Germinal center (tissue), 1 donor: ENCODE measurements at places on chromosomes 5 and 9.
A peak's percentile ranks its signal among the peaks of the same experiment; 100 is the strongest.

- no peak for DNase-seq
Measured at GRCh38 chr5:24616566-24616965, 28.2 kb downstream of the CDH10 start.

DNA sequence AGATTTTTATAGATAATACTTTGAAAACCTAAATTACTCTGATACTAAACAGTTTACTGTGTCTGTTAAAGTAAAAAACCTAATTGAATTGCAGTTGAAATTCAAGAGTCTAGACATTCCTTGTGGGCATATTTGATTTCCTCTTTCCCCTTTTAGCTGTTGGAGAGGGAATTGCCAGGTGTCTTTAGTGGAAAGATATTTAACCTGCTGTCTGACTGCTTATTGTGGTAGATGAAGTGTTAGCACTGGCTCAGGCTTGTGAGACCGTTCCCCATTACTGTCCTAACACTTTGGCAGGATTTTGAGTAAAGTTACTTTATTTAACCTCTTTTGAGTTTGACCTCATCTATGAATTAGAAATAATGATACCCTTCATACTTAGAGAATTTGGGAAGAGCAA is 16.4 kb downstream of the MAP3K1 start:
- no peak for DNase-seq

DNA sequence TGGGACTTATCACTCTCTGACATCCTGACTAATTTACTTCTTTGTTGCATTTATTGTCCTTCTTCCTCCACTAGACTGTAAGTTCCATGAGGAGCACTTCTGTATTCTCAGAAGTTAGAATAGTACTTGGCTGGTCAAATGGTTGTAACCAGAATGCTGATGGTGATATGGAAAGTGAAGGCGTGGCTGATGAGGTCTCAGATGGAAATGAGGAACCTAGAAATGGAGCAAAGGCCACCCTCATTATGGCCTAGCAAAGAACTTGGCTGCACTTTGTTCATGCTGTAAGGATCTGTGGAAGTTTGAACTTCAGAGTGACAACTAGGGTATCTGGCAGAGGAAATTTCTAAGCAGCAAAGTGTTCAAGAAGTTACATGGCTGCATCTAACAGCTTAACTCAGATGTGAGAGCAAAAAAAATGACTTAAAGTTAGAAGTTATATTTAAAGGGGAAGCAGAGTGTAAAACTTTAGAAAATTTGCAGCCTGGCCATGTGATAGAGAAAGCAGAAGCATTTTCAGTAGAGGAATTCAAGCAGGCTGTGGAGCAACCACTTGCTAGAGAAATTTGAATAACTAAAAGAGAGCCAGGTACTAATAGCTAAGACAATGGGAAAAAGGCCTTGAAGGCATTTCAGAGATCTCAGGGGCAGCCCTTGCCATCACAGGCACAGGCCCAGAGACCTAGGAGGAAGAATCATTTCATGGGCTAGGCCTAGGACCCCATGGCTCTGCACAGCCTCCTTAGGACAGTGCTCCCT is 14.9 kb upstream of the SLC22A5 start:
- DNase-seq: no peak

GRCh38 chr9:84325347-84325973 is 15.1 kb downstream of the SLC28A3 start:
- DNase-seq: no peak

DNA sequence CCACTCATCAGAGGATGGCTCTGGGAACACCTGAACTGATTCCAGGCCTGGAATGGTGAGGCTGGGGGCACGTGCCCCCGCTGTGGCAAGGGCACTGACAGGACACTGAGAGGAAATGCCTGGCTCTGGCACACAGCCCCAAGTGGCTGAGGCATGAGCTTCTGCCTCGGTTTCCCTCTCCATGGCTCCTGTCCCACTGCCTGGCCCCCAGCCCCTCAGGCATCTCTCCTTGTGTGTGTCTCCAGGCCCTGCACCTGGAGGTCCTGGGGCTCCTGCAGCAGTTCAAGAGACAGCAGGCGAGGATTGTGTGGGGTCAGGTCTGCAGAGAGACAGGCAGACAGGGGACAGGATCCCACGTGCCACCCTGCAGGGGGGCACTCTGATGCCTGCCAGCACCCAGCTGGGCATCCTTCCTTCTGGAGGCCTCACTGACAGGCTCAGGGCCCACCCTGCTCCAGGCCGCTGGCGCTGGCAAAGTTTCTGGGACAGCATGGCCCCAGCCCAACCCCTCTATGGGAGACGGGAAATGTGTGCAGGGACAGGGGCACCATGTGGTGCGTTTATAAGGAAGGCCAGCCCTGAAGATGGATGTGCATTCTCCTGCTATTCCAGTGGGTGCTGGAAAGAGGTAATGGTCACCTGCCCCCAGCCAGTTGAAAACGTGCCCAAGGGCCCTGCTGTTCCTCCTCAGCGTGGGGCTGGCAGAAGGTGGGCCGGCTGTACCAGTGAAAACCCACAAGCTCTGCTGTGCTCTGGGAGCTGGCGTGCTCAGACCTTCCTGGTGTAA is 66.0 kb downstream of the RASGEF1C start:
- no peak for DNase-seq

- DNase-seq: peak; percentile 54
Measured at GRCh38 chr9:36748322-36748899, 175.7 kb downstream of the MELK start.

- no peak for DNase-seq
Measured at GRCh38 chr5:124895236-124895635, 148.8 kb upstream of the ZNF608 start.

- no peak for DNase-seq
Measured at GRCh38 chr9:114116126-114116747, 17.1 kb upstream of the KIF12 start.

DNA sequence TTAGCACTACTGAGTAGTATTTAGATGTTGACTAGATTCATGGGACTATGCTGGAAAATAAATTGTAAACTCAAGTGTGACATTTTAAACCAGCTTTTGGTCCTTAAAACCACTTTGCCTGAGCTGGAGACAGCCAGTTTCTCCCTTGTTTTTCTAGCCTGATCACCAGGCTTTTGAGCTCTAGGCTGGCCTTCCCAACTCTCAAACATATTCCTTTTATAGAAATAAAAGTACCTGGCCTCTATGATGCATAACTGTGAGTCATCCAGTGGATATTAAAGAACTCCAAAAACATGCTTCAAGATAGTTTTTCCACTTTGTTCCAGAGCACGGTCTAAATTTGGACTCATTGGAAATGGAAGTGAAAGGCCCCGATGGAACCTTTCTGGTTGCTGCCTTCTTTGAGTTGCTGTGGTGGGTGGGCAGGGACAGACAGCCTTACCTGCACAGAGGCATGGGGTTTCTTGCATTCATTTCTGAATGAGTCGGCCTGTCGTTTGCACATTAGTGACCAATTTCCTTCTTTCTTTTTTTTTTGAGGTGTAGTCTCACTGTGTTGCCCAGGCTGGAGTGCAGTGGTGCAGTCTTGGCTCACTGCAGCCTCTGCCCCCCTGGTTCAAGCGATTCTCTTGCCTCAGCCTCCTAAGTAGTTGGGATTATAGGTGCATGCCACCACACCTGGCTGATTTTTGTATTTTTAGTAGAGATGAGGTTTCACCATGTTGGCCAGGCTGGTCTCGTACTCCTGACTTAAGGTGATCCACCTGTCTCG is 43.1 kb downstream of the TRIO start:
- no peak for DNase-seq

GRCh38 chr9:108761655-108762347 is 94.0 kb downstream of the ACTL7B start:
- DNase-seq: peak; percentile 66

- DNase-seq: no peak
Measured at GRCh38 chr9:79673614-79674013, 101.8 kb downstream of the TLE4 start.

- DNase-seq: no peak
Measured at GRCh38 chr5:64864171-64864570, 95.4 kb downstream of the CWC27 start.

- DNase-seq: peak; percentile 31
Measured at GRCh38 chr5:95283761-95284571, 928 bp downstream of the MCTP1 start.

GRCh38 chr5:143046314-143046713 is 276.1 kb downstream of the ARHGAP26 start:
- no peak for DNase-seq

GRCh38 chr5:149383399-149383798 is 4.3 kb upstream of the IL17B start:
- no peak for DNase-seq

GRCh38 chr9:91948597-91949391 is 1.2 kb downstream of the ROR2 start:
- DNase-seq: peak; percentile 30

- no peak for DNase-seq
Measured at GRCh38 chr9:70672161-70672649, 257.7 kb upstream of the KLF9 start.
